ENCODE measurements at places on chromosomes 16 and 17.

DNA sequence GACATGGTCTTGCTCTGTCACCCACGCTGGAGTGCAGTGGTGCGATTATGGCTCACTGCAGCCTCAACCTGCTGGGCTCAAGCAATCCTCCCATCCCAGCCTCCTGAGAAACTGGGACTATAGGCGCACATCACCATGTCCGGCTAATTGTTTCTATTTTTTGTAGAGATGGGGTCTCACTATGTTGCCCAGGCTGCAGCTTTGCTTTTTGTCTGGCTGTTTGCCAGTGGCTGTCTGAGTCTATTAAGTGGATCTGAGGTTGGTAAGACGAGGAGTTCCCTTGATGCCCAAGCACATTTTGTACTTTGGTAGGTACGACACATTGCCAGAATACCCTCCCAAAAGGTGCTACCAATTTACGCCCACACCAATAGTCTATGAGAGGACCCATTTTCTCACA lies 5.1 kb downstream of the TBX21 start:
- no peak for DNase-seq

DNA sequence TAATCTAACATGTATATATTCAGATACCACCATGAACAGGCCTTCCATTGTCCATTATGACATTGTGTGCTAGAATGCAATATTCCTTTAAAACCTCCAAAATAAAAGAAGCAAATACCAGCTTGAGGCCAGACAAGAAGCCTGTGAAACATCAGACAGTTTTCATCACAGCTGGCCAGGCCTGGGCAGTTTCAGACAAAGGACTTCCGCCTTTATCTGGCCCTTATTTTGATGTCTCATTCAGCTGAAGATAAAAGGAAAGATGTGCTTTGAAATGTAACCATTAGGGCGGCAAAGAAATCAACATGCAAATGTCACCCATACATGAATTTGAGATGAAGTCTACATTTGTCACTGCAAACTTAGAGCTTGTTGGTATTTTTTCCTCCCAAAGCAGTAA lies 737.5 kb downstream of the KCNJ2 start:
- DNase-seq = no peak

DNA sequence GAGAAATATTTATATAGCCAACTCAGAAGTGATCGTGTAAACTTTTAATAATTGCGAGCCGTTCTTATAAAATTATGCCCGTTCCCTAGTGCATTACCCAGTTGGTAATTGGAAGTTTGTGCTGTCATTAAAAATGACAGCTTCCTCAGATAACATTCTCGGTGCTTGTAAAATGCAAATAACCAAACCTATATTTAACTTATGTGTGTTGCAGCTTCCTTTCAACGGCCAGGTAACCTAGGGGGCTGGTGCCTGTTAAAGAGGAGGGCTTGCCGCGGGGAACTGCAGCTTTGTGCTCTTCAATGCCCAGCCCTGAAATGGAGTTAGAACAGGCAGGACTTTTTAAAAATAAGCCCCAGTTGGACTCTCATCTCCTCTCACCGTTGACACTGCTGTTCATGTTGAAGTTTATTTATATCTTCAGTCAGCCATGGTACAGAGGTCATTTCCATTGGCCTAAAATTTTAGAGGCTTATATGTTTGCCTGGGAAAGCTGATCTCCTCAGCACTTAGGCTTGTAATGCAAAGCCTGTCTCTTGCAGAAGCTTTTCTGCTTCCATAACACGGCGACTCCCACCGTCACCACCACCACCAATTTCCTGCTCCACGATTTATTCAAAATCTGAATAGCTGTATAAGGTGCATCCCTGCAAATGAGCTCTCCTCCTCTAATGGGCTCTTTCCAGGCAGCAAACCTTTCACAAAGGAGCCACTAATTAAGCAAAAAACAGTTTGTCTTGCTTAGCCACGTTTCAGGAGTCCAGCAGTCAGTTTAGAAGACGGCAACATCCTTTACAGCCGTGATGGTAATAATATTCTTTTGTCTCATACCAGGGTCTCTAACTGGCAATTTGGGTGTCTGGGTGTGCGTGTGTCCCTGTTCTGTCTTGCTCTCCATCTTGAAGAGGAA lies 74.7 kb downstream of the RPA1 start:
- DNase-seq = no peak

- DNase-seq = no peak
These were observed 43.5 kb downstream of the VPS35L start for GRCh38 chr16:19598805-19599510.
